Cortex of kidney (tissue), 1 donor: ENCODE measurements at places on chromosomes 2 and 18.

DNA sequence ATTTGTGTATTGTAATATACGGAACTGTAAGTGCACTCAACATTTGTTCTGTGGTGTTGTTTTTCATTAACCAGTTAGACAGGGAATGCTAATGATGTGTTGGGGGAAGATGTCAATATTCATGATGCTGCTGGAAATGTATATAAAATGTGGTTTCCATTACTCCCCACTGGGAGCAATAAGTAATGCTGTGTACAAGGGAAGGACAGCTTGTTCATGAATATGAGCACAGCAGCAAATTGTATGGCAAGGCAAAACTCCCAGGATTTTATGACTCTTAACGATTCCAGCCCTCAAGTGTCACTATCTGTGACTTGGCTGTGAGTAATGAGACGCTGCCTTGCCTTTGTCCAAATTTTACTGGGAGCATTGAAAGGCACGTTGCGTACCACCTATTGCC lies 312.4 kb upstream of the DDX18 start:
- no peak for DNase-seq

- DNase-seq, result no peak
These were observed 5.0 kb upstream of the ADAM17 start for GRCh38 chr2:9560628-9561027.

DNA sequence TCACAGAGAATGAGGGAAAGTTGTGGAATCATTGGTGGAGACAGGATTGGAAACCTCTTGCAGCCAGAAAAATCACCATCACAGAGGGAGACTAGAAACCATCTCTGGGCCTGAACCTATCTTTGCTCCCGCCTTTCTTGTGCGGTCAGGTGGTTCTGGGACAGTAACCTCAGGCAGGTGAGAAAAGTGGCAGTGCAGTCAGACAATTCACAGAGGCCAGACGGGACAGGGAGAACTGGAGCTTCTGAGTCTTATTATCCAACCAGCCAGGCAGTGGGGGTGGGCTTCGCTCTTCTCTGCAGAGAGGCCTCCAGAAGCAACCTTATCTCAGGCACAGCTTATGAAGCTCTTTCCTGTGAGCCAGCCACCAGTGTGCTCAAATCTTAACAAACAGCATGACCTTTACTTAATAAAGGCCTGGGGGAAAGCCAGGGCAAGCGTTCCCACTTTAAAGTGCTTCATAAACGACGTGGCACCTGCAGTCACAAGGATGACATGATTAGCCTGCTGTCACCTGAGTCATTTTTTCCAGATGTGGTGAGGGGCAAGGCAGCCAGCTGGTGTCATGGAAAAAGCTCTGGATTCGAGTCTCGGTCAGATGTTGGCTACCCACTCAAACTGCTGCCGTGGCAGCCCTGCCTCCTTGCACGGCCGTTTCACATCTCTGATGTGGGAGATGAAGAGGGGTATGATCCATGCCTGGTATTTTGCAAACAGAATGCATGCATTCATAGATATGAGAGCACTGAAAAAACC lies 109.7 kb downstream of the B3GNT2 start:
- no peak for DNase-seq

- no peak for DNase-seq
These were observed 133.5 kb downstream of the TMEM182 start for GRCh38 chr2:102895376-102895775.

GRCh38 chr2:127857265-127857808 lies 618 bp downstream of the POLR2D start:
- DNase-seq, result no peak
